ENCODE measurements at places on chromosomes 5 and 9.

DNA sequence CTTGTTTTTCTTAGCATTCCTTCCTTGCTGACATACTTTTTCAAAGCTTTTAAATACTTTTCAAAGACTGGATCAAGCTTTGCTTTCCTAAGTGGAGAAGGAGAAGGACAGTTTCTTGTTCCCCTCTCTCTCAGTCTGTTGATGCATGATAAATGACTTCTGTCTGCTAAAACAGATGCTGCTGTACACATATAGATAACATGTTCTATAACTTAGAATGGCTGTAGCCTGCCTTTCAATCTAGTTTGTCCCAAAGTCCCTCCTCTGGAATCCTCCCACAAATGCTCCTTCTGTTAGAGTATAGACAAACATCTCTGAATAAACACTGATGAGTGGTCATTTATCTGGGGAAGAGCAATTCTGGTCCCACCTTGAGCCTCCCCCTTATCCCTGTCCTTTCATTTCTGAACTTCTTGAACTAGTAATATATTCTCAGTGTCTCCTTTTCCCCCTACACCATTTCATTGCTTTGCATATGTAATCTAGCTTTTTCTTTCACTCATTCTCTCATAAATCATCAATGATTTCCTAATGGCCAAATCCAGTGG lies 5.4 kb upstream of the HEMGN start:
- DNase-seq, result no peak

DNA sequence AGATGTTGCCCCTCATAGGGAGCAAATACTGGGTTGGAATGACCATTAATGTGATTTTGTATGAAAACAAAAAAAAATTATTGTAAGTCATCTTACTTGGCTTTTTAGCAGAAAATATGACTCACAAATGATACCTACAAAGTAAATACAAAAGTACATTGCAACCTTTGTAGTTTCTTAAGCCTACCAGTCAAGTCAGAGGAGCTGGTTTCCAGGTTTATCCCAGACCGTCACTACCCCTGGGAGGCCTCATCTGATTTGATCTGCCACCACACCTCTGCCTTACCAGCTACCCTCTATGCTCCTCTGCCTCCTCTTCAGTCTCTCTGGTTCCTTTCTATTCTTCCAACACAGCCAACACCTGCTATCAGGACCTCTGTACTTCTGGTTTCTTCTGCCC lies 349.9 kb upstream of the CCNH start:
- no peak for DNase-seq

DNA sequence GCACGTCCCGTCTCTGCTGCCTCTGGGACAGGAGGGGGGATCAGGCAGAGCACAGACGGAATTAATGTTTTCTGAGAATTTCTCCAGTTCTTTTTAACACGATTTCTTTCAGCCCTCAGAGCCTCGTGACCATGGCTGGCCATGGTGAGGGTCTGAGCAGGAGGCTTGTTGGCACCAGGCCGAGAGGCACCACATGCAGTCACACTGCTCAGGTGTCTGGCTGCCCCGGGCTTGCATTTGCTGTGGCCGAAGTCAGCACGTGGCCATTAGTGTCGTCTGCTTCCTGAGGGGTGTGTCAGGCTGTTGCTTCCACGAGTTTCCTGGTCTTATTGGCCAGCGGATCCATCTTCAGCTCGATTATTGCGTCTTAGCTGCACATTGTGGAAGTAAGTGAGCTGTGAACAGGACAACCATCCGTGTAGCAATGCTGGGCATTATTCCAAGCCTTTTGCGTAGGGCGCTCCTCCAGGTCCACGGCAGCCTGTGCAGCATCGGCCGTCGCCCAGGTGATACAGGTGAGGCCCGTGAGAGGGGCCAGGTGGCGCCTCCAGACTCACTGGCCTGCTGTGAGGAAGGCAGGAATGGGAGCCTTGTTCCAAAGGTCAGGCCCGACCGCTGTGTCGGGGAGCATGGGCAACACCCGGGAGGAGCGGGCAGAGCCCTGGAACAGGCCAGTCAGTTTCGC lies 114.2 kb upstream of the CACNA1B start:
- no peak for DNase-seq

DNA sequence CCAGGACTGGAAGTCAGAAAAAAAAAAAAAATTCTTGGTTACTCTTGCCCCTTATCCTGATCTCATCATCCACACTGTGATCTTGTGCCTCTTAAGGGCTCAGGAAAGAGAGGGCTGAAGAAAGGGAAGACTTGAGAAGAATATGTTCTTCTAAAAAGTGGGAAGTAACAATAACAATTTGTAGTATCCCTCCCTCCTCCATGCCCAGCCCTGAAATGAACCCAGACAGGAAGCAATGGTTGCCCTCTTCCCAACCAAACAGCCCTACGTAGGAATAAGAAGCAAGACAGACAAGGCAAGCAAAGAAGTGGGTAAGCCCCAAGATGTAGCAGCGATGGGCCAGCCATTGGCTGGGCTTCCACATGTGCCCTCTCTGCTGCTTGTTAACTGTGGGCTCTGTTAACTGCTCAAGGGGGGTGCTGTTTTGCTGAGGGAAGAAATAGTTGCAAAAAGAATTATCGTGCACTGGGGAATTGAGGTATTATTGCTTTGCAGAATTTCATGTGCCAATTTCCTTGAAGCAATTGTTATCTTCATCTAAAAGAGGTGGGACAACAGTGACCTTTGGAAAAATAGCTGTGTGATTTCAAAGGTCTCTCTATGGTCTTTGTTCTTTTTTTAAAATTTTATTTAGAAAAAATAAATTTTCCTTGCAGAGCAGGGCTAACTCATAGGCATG lies 146.6 kb upstream of the PCA3 start:
- DNase-seq, result no peak

GRCh38 chr5:38615981-38616451 lies 59.6 kb upstream of the LIFR start:
- no peak for DNase-seq

GRCh38 chr5:150242251-150242894 lies 47.2 kb downstream of the CAMK2A start:
- no peak for DNase-seq

DNA sequence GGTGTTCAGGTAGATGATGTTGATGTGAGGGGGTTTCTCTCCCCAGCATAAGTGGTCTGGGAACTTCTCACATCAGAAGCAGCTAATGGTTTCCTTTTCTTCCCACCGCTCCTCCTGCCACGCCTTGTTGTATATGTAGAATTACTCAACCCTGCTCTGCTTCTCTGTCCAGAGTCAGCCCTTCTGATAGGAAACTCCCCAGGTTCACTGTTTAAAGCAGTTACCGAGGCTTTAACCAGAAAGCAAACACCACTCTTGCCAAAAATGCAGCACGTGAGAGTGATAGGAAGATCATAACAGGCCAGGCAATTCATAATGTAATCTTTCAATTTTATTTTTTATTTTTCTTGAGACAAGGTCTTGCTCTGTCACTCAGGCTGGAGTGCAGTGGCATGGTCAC lies 10.5 kb upstream of the TMEM252 start:
- DNase-seq, result no peak

DNA sequence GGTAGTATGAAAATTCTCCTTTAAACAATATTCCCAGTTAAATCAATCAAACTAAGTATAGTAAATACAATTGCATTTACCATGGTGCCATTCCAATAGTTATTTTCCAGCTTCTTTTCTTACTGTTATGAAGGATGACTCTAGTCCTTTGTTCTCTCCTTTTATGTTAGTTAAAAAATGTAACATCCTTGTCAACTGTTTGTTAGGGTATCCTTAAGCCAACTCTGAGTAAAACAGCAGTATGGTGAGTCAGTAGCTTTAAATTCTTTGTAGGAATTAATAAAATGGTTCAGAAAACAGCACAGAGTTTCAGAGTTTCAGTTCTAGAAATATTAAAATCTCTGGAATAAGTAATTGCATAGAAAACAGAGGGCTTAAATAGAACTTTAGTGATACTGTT lies 384.4 kb downstream of the MTRR start:
- no peak for DNase-seq

GRCh38 chr9:32928145-32928763 lies 73.2 kb downstream of the APTX start:
- DNase-seq, result no peak

GRCh38 chr9:132241483-132241839 lies 79.6 kb downstream of the NTNG2 start:
- no peak for DNase-seq

DNA sequence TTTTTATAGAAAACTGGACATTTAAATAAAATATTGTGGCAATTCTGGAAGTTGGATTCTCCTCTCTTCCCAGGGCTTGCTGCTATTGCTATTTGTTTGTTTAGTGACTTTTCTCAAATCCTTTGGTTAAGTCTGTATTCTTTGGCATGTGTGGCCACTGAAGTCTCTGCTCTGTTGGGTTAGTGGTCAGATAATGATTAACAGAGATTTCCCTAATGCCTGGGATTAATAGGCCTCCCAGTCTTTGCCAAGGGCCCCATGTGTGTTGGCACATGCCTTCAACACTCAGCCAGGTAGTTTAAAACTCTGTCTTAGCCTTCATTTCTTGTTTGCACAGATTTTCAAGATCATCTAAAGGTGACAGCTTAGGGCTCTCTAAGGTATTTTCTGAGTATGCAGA lies 92.8 kb upstream of the EPB41L4A start:
- DNase-seq, result no peak

- DNase-seq, result no peak
Measured at GRCh38 chr5:159456722-159457465, 126.6 kb upstream of the IL12B start.

DNA sequence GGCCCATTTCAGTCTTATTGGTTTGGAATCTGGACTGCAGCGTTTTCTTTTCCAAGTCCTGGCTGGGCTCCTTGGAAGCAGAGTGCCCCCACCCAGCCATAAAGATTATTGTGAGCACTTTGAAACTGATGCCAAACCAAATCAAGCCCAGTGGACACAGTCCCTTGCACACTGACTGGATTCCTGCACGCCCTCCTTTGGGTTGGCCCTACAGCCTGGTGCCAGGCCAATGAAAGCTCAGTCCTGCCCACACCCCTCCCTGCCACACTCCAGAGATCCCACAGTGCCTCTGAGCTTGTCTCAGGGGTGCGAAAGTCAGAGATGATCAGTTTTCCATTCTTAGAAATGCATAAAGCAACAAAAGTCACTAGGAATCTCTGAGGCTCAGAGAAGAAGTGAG lies 181.9 kb downstream of the CETN3 start:
- DNase-seq, result no peak

- DNase-seq, result no peak
Measured at GRCh38 chr9:129030191-129030590, 2.1 kb upstream of the SH3GLB2 start.

- no peak for DNase-seq
Measured at GRCh38 chr9:68574150-68574549, 33.5 kb upstream of the TMEM252 start.

DNA sequence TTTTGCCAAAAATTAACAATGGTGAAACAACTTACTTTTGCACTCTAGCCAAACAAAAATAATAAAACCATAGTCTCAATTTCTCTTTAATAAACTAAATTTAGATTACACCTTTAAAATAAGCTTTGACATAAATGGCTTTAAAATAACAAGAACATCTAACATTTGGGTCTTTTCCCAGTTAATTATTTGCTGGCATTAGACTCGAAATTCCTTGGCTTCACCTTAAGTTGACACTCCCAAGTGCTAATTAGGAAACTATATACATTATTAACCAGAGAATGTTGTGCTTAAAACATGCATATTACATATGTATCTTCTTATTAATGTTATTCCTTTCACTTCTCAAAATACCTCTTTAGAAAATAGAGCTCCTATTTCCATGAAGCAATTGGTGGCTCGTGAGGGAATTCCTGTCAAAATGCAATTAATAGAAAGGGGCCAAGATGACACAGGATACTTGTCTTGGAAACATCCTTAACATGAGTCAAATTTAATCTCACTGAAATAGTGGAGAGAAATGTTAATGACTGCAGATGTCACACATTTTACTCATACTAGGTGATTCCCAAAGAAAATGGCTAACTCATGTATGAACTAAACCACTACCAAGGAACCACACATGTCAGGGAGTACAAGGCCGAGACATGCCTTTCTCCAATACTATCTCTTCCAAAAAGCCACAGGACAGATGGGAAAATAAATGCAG lies 932.9 kb upstream of the DMAC1 start:
- no peak for DNase-seq

- DNase-seq, result no peak
Measured at GRCh38 chr5:75630875-75631274, 19.6 kb downstream of the ANKDD1B start.

DNA sequence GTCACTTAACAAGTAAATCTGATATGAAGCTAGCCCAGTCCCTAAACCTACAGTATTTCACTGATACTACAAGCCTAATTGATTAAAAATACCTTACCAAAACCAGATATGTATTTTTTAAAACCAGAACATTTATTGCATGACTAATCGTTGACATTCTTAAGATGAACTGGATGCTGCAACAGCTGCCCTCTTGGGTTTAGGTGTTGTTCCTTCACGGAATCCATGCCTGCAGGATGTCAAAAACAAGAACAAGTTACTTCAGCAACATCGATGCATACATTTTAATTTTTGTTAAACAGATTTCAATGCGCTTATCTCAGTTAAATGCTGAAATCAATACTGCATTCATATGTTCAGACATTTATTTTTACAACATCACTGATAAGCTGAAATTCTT lies 2.7 kb downstream of the RPL37 start:
- DNase-seq, result no peak

GRCh38 chr9:109378316-109378715 lies 57.5 kb upstream of the EPB41L4B start:
- DNase-seq, result no peak

DNA sequence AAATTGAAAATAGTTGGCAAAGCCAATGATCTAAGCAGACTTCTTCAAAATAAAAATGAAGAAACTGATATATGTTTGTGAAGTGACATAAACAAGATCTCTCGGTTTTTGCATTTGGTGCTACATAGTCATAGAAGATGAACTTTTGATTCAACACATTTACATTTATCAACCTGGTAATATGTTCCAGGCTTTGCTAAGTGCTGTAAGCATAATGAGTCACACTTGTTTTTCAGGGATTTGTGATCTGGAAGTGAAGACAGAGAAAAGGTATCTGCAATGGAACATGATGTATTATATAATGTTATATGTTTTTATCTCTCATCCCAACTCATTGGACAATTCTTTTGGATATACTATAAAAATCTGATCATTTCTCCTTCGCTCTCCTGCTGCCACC lies 801.4 kb downstream of the BRINP1 start:
- no peak for DNase-seq

GRCh38 chr9:113651896-113652295 lies 188.4 kb downstream of the RGS3 start:
- DNase-seq, result no peak

DNA sequence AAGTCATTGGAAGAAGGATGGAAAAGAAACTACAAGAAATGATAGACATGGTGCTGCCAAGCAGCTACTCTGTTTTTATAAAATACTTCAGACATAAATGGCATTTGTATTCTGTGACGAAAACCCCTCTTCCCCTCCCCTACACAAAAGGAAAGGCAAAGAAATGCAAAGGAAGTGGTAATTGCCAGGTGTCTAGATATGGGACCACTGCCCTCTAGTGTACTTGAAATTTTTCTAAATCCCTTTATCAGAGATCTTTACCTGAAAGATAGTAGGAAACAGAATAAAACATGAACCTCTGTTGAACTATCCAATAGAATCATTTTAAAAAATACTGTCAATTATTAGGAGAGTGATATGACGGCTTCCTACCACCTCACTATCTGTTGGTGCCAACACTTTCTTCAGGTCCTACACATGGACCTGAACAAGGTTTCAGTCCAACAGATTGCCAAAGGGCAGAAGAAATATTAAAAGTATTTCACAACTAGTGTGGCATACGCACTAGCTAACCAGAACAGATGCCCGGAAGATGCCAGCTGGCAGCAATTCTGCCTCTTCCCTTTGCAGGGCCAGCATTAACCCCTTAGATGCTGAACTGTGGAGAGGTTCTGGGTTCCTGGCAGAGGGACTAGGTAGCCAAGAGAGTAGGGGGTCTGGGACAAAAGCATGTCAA lies 104.1 kb downstream of the TSSK1B start:
- no peak for DNase-seq

GRCh38 chr9:84897362-84898094 lies 228.0 kb downstream of the NTRK2 start:
- DNase-seq, result peak; percentile 37

Data from nucleus accumbens (tissue), 56 donors.